ENCODE measurements at places on chromosomes 13 and 19. TPM values are rescaled to one million over a fixed set of nuclear protein-coding genes. Genes with fewer than 3 reads are reported as not detected.
A peak's percentile ranks its signal among the peaks of the same experiment; 100 is the strongest.

DNA sequence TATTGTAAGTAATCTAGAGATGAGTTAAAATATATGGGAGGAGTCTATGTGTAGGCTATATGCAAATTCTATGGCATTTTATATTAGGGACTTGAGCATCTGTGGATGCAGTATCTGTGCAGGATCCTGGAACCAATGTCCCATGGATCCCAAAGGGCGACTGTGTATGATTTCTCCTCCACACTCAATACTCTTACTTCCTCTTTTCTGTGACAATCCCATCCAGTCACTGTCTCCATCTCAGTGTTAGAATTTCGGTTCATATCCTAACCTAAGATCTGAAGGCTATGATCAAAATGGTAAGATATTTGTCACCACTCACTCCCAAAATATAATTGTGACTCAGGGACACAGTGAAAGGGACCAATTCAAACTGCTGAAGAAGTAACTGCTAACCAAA is 15.1 kb upstream of the ZNF599 start:
- no peak for DNase-seq
- no peaks in the 10 kb centered on the region for H3K4me1 ChIP-seq
- H3K36me3 ChIP-seq, result no peaks in the 10 kb centered on the region
- H3K27me3 ChIP-seq, result no peaks in the 10 kb centered on the region
- H3K27ac ChIP-seq, result no peak overlapping the region

- H3K36me3 ChIP-seq, result no peaks in the 10 kb centered on the region
- H3K27ac ChIP-seq, result no peak overlapping the region
- H3K27me3 ChIP-seq, result peaks cover 35% of the 10 kb centered on the region
- H3K4me3 ChIP-seq, result no peak overlapping the region
- H3K4me1 ChIP-seq, result no peaks in the 10 kb centered on the region
Observed at GRCh38 chr19:33299051-33299688, 3.2 kb downstream of the CEBPA start.

GRCh38 chr19:56245121-56245740 is 27.3 kb upstream of the EDDM13 start:
- no peak overlapping the region for H3K4me3 ChIP-seq
- peak; percentile 27 for DNase-seq
- H3K4me1 ChIP-seq, result no peaks in the 10 kb centered on the region
- no peaks in the 10 kb centered on the region for H3K27me3 ChIP-seq
- no peak overlapping the region for H3K27ac ChIP-seq

Gene ZNF555
- polyA plus RNA-seq, result 3.8 TPM

Gene KIR2DL1
- not detected for polyA plus RNA-seq

DNA sequence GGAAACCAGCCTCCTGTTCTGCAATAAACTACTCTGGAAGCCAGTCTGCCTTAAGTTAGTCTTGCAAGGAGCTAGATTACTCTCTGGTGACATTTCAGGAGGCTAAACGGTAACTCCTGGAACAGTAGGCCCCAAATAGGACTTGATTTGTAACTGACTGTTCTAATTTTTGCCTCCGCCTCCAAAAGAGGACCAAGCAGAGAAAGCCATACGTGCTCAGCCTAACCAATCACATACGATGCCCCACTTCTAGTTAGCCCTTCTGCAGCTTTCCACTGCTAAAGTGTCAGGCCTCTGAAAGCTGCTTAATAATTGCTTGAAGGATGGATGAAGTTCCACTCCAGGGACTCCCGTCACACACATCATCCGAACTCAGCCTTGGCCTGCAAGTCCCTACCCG is 744 bp downstream of the ZNF805 start:
- peaks cover 6% of the 10 kb centered on the region for H3K36me3 ChIP-seq
- H3K4me3 ChIP-seq, result peak overlapping the region; percentile 93
- no peaks in the 10 kb centered on the region for H3K27me3 ChIP-seq

DNA sequence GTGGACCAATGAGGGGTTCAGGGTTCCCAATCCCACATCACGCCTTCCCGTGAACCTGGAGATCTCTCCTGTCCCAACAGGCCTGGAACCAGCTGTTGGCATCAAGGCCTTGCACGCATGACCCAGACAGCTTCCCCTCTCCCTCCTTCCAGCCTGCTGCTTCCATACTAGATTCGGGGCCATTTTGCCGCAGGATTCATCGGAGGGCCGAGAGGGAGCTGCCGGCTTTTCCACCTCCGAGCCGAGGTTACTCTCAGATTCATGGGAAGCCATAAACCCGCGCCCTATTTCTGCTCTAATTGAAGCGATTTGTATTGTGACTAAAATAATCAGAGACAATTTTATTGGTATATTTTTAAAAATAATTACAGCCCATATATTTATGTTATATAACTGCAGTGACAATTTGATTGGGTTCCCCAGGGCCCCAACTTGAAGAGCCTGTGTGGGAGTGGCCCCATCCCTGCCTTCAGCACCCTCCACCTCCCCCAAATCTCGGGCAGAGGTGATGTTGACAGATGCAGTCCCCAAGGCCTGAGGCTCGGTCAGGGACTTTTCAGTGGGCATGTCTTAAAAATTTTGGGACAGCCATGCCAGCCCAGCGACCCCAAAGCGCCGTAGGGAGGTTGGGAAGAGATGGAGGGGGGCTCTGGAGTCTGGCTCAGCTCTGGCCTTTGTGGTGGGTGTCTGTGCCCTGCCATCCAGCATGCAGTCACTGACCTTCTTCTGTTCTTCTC is 30.8 kb upstream of the PEPD start:
- no peaks in the 10 kb centered on the region for H3K4me1 ChIP-seq
- no peaks in the 10 kb centered on the region for H3K27me3 ChIP-seq
- no peak for DNase-seq
- no peak overlapping the region for H3K27ac ChIP-seq
- H3K36me3 ChIP-seq, result no peaks in the 10 kb centered on the region

- H3K27me3 ChIP-seq, result no peaks in the 10 kb centered on the region
- no peak overlapping the region for H3K4me3 ChIP-seq
- peaks cover 29% of the 10 kb centered on the region for H3K4me1 ChIP-seq
Observed at GRCh38 chr13:98173431-98174152, 3.5 kb downstream of the RNF113B start.

Gene TGFBR3L
- polyA plus RNA-seq, result 0.35 TPM

Gene HPN
- not detected for polyA plus RNA-seq

Gene KCNC3
- 0.01 TPM for polyA plus RNA-seq

GRCh38 chr19:58261600-58261967 is 17.2 kb upstream of the ZNF8 start:
- no peak overlapping the region for H3K27ac ChIP-seq
- peaks cover 6% of the 10 kb centered on the region for H3K36me3 ChIP-seq
- DNase-seq, result peak; percentile 12
- no peaks in the 10 kb centered on the region for H3K4me1 ChIP-seq

DNA sequence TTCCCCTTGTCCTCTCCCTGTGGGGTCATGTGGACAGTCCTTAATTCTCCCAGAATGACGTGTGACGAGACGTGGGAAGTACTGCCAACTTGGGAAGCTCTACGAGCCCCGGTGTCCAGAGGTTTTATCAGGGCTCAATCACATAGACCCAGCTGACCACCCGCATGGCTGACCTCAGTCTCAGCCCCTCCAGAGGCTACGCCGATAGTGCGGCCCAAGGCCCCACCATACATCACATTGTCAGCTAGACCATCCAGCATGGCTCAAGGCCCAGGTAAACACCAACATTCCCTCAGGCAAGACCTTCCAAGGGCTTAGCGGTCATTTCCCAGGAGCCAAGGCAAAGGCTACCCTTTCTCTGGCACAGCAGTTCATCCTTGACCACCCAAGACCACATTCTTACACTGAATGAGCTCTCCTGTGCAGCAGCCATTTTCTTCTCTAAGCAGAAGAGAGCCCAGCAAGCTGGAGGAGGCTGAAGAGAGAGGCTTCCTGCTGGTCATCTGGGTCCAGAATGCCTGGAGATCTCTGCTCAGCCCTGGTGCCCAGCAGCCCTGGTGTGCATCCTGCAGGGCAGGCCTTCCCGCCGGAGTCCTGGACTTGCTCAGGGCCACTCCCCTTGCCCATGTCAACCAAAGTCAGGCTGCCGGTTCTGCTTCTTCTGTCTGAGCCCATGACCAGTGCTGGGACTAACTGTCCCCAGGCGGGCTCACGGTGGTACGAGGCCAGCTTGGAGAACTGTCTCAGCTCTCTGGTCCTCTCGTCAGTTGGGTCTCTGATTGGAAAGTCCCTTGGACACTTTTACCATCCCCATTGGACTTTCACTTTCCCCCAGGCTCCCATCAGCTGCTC is 7.9 kb upstream of the F10 start:
- H3K27ac ChIP-seq, result no peak overlapping the region
- no peaks in the 10 kb centered on the region for H3K4me1 ChIP-seq
- H3K4me3 ChIP-seq, result no peak overlapping the region
- H3K36me3 ChIP-seq, result no peaks in the 10 kb centered on the region
- peaks cover 17% of the 10 kb centered on the region for H3K27me3 ChIP-seq

All from fibroblast of lung (primary cell).